Hindlimb muscle (tissue), 1 donor: ENCODE measurements at places on chromosomes 2 and 18. TPM values are rescaled to one million over a fixed set of nuclear protein-coding genes. Genes with fewer than 3 reads are reported as not detected.

Gene ATP6V1C2
- 1.7 TPM for polyA plus RNA-seq

Gene EVX2
- not detected for polyA plus RNA-seq

Gene MYO5B
- polyA plus RNA-seq: 1.7 TPM

Gene PXDN
- polyA plus RNA-seq: 140 TPM

Gene RAD51AP2
- polyA plus RNA-seq: 0.25 TPM

Gene GREB1L
- 7.9 TPM for polyA plus RNA-seq

Gene FBLN7
- 8.5 TPM for polyA plus RNA-seq

Gene EGR4
- not detected for polyA plus RNA-seq

Gene BCL11A
- polyA plus RNA-seq: 3.1 TPM

Gene TMEM169
- 5.0 TPM for polyA plus RNA-seq

Gene TPO
- polyA plus RNA-seq: 0.25 TPM

Gene ANKRD53
- 1.5 TPM for polyA plus RNA-seq

Gene SPC25
- polyA plus RNA-seq: 6.7 TPM

Gene KIF5C
- 0.96 TPM for polyA plus RNA-seq

Gene POLR1A
- 19.3 TPM for polyA plus RNA-seq

Gene GATA6
- 1.3 TPM for polyA plus RNA-seq

Gene VSNL1
- polyA plus RNA-seq: 7.0 TPM

Gene GIGYF2
- 41.3 TPM for polyA plus RNA-seq

Gene GRP
- not detected for polyA plus RNA-seq

Gene ADGRF3
- 0.58 TPM for polyA plus RNA-seq

Gene SLC4A3
- 12.8 TPM for polyA plus RNA-seq

Gene CPLX4
- not detected for polyA plus RNA-seq

Gene ANKRD30B
- polyA plus RNA-seq: not detected

Gene SERPINB4
- polyA plus RNA-seq: 0.35 TPM

Gene RIT2
- polyA plus RNA-seq: not detected

Gene GAL3ST2
- polyA plus RNA-seq: not detected

Gene ACVR1C
- 0.19 TPM for polyA plus RNA-seq

Gene IFT172
- polyA plus RNA-seq: 27.5 TPM

Gene LHCGR
- 0.25 TPM for polyA plus RNA-seq

Gene FAM210A
- 21.0 TPM for polyA plus RNA-seq

Gene DSC2
- polyA plus RNA-seq: 8.9 TPM

Gene UNC80
- polyA plus RNA-seq: 2.8 TPM

Gene ODC1
- polyA plus RNA-seq: 103 TPM

Gene ZNF512
- polyA plus RNA-seq: 42.3 TPM

Gene ADRA2B
- 2.7 TPM for polyA plus RNA-seq

Gene OSBPL1A
- polyA plus RNA-seq: 53.9 TPM

Gene FEV
- 0.58 TPM for polyA plus RNA-seq
